HCT116 (cell line): ENCODE measurements at places on chromosomes 5 and 9. TPM values are rescaled to one million over a fixed set of nuclear protein-coding genes. Genes with fewer than 3 reads are reported as not detected.

The FUT7 gene
- total RNA-seq = not detected

The PHF24 gene
- total RNA-seq = 0.47 TPM

The PFN3 gene
- total RNA-seq = not detected

The HMCN2 gene
- 0.22 TPM for total RNA-seq

DNA sequence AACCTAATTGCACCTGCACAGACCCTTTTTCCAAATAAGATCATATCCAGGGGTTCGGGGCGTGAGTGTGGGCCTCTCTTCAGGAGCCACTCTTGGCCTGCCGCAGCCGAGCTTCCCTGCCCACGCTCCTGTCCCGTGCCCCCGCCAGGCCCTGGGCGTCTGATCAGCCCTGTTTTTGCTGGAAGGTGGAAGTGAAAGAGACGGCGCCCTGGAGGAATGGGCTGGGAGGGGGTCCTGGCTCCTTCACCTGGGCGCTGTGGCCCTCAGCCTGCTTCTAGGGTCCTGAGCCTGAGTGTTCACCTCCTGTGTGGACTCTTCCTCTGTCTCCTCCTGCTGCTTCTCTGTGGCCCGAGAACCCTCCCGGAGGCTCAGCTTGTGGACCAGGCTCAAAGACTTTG, 11.2 kb upstream of the COL5A1 start:
- no peaks in the 10 kb centered on the region for H3K36me3 ChIP-seq
- H3K27me3 ChIP-seq = no peaks in the 10 kb centered on the region
- H3K4me1 ChIP-seq = peaks cover 3% of the 10 kb centered on the region; the same call in 1 of the 2 replicates
- H3K27ac ChIP-seq = no peak overlapping the region
- no peak overlapping the region for H3K4me3 ChIP-seq
- no peak for DNase-seq

- no peaks in the 10 kb centered on the region for H3K27me3 ChIP-seq
- peak; percentile 28 for DNase-seq
- no peak overlapping the region for H3K4me3 ChIP-seq
- H3K36me3 ChIP-seq = no peaks in the 10 kb centered on the region
- H3K27ac ChIP-seq = no peak overlapping the region
Observed at GRCh38 chr9:33619666-33620404, 95.8 kb downstream of the ANKRD18B start.

DNA sequence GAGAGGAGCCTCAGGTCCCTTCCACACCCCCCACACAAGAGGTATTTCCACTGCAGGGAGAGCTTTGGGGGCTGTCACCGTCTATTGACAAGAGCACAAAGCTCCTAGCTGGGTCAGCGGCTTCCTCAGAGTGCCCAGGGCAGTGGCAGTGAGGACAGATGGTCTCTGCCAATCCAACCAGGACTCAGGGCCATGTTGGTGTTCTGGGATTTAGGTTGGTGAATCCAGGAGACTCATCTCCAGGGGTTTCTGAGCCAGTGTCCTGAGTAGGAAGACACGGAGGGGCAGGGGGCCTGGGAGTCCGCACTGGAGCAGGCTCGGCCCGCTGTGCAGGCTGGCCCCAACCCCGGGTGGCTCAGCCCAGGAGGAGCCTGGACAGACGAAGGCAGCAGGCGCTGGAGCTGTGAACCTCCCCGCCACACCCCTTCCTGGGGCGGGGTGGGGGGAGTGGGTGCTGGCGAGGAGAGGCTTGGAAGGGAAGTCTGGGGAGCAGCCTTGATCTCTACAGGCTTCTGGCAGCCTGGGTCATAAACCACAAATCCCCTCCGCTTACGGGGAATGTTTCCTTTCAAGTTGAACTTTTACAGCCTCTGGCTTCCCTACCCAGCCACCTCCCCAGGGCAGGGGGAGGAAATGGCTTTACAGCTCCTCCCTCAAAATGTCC, 19.6 kb downstream of the CRB2 start:
- H3K27me3 ChIP-seq = no peaks in the 10 kb centered on the region
- no peak overlapping the region for H3K4me3 ChIP-seq
- DNase-seq = no peak
- H3K27ac ChIP-seq = peak overlapping the region; percentile 31; the same call in 1 of the 2 replicates
- H3K36me3 ChIP-seq = no peaks in the 10 kb centered on the region

DNA sequence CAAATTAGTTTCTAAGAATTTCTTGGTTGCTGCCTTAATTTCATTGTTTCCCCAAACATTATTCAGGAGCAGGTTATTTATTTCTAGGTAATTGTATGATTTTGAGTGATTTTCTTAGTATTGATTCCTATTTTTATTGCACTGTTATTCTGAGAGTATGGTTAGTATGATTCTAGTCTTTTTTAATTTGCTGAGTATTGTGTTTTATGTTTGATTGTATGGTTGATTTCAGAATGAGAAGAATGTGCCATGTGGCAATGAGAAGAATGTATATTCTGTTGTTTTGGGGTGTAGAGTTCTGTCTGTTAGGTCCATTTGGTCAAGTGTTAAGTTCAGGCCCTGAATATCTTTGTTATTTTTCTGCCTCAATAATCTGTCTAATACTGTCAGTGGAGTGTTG, 27.1 kb downstream of the LOX start:
- no peaks in the 10 kb centered on the region for H3K4me1 ChIP-seq
- no peaks in the 10 kb centered on the region for H3K36me3 ChIP-seq
- H3K4me3 ChIP-seq = no peak overlapping the region
- no peak for DNase-seq
- H3K27me3 ChIP-seq = no peaks in the 10 kb centered on the region
